ENCODE measurements at places on chromosomes 3 and 15.

- no peak for DNase-seq
Observed at GRCh38 chr15:71773206-71773859, 37.0 kb upstream of the NR2E3 start.

GRCh38 chr3:88038566-88038965 is 20.2 kb downstream of the CGGBP1 start:
- DNase-seq, result no peak

DNA sequence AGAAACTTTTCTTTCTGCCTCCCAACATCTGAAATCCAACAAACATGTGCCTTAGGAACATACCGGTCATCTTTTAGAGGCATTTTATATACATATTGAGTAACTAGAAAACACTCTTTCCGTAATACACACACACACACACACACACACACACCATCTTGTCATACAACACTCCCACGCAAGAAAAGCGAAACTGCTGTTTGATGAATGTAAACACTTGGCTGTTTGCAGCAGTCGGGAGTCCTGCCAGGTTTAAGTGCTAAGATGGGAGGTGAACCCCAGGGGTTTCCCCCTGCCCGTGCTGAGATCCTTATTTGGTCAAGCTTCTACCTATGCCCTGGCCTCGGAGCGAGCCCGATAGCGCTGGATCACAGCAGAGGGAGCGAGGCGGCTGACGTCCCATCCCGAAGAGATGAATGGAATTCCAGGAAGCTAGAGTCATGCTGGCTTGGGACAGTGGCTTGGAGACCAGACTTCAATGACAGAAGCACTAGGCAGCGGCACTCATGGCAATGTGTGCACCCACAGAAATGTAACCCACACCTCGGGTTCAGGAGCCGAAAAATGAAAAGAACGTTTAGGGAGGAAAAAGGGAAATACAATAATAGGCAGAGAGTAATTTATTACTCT is 1.3 kb upstream of the THBS1 start:
- no peak for DNase-seq

DNA sequence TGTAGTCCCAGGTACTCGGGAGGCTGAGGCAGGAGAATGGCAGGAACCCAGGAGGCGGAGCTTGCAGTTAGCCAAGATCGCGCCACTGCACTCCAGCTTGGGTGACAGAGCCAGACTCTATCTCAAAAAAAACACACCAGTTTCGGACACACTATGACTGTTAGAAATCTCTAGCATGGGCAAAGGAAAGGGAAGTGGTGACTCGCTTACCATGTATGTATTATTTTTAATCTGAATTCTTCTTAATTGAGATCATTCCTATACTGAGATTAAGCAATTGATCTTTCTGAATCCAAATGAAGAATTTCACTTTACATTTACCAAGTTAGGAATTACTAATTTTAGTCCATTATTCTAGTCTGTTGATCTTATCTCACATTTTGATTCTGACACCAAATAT is 459.2 kb upstream of the ALCAM start:
- DNase-seq, result no peak

DNA sequence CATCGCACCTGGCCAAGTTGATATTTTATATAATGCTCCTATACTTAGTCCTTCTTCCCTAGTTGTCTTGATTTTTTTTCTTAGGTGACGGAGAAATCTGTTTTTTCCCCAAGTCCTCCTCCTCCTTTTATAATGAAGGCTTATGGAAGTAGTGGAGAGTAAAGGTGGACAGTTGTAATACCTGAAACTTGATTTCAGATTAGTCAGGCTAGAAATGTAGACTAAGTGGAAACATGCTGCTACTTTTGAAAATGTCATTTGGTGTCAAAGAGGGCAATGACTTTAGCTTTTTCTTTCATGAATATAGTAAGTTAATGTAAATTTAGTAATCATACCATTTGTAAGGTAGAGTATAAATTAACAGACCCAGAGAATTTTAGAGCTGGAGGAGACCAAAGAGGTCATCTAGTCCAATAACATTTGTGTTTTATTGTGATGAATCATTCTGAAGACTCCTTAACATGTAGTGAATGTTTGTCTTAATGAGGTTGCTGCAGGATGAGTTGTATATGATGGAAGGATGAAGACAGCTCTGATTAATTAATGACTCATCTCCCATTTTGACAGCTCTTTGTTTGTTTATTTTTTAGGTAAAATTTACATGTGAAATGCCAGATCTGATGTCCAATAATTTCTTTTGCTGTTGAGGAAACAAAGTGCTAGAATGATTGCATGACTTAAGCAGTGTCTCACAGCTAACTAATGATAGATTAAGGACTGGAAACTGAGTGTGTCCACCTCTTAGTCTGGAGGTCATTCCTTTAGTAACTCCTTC is 8.7 kb downstream of the CTDSPL2 start:
- no peak for DNase-seq

DNA sequence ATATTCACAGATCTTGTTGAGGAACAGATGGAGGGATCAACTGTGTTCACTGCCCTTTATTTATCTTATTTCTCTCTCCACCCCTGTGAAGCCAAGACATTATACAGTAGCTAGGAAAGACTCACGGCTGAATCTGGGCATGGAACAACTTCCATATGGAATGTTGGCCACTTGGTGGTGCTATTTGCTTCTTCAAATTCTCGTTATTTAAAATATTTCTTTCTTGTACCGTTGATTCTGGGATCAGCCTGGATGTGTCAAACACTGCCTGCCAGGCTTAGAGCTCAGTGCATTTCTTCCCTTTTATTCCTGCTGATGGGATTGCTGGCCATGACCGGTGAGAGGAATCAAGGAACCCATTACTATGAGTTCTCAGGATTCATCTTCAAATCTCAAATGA is 17.5 kb upstream of the GASK1A start:
- DNase-seq, result no peak

DNA sequence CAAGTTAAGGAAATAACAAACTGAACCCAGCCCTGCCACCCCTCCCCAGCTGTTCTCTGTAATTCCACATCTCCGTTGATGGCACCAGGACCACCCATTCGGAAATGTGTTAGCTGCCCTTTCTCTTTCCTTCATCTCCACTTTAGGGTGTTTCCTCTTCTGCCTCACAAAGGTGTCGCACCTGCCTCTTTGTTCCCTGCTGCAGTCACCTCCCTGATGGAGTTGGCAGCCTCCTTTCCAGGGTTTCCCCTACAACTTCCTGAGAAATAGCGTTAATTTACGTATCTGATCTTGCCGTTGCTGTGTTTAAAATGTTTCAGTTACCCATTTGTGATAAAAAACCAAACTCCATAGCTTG is 57.3 kb downstream of the GPR171 start:
- DNase-seq, result no peak

DNA sequence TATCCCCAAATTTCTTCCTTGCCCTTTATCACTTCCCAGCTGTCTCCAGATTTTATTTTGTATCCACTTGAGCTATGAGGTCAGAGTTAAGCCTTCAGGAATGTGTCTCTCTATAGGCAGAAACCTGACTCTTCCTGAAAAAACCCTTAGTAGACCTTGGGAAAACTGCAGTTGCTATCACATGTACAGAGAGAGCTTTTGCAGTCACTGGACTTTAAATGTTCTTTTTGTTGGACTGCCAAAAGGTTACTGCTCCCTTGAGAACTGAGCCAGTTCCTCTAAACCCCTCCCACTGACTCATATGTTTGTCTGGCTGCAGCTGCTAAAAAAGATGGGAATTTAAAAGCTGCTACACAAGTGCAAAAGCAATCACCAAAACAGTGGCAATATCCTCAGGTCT is 169.1 kb upstream of the CCDC54 start:
- no peak for DNase-seq

DNA sequence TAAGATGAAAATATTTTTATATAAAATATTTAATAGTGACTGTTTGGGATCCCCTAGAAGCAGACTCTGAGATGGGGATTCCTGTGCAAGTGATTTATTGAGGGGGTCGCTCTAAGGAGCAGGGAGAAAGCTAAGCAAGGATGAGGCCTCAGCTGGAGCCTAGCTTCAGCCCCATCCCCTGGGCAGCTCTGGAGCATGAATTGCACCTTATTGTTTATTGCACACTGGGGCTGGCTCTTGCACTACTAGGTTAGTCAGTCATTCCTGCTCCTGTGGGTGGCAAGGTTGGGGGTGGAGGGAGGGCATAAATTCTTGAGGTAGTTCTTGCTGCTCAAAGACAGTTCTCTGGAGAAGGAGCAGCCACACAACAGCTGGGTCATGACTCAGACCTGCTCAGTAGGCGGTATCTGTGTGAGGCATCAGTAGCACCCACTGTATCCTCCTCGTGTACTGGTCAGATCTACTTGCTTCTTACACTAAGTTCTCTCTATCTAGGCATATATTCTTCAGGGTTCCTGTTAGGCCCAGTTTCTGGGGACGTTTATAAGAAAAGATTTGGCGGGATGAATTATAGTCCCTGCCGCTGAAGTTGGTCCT is 27.2 kb upstream of the TNFSF10 start:
- peak; percentile 32 for DNase-seq

- no peak for DNase-seq
Observed at GRCh38 chr3:11335056-11335608, 62.9 kb downstream of the ATG7 start.

DNA sequence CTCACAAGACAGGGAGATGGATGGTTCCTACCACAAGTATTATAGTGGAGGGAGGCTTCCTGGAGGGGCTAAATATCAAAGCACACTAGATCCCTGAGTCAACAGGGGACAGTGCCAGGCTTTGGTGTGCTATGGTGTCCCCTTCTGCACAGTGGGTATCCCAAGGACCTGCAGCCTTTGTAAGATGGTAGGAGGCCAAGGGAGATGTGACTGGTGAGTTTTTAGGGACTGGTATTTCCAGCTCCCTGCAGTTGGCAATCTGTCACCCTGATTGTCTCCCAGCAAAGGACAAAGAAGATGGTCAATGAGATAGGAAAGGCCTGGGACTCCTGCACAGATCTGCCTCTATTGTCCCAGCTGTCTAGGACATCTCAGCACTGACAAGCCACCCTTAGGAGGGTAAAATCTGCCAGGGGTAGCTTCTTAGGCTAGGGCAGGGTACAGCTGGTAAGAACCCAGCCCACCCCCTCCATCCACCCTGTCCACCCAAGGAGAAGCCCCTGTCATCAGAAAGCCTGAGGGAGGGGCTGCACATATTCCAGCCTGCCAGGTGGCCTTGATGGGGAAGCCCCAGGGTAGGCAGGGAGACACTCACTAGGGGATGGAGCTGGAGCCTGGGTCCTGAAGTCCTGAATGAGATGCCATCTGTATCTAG is 631 bp downstream of the CYP1A1 start:
- no peak for DNase-seq

DNA sequence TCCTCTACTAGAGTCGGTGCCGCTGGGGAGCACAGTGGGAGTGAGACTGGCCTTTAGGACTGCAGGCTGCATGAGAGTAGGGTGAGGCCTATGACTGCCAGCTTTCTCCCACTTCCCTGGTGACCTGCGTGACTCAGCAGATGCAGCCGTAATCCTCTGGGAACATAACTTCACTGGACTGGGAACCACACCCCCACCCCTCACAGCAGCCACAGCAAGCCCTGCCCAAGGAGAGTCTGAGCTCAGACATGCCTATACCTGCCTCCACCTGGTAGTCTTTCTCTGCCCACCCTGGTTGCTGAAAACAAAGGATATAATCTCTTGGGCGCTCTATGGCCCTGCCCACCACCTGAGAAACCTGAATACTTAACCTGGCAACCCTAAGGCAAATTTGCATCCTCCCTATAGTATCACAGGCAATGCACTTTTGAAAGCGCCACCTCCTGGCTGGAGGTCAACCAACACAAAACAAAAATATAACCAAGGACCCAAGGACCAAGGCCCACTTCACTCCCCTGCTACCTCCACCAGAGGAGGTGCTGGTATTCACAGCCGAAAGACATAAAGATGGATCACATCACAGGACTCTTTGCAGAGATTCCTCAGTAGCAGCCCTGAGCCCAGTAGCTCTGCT is 308.9 kb downstream of the CTNNB1 start:
- DNase-seq, result no peak

DNA sequence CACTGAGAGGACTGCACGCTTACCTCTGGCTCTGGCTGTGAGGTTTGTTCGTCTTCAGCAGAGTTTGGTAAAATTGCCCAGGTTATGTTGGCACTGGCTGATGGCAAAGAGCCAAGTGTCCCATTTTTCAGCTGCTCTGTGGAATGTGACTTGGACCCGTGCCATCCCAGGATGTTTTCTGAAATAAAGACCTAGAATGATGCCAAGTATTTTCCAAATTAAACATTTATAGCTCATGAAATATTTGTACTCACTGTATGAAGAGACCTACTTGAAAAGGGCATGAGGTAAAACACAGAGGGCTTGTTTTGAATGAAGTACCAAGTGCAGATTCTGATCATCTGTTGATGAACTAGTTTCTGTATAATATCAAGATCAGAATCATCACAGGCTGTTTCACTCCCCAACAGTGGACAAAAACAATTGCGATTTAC is 200.5 kb downstream of the STT3B start:
- DNase-seq, result no peak

DNA sequence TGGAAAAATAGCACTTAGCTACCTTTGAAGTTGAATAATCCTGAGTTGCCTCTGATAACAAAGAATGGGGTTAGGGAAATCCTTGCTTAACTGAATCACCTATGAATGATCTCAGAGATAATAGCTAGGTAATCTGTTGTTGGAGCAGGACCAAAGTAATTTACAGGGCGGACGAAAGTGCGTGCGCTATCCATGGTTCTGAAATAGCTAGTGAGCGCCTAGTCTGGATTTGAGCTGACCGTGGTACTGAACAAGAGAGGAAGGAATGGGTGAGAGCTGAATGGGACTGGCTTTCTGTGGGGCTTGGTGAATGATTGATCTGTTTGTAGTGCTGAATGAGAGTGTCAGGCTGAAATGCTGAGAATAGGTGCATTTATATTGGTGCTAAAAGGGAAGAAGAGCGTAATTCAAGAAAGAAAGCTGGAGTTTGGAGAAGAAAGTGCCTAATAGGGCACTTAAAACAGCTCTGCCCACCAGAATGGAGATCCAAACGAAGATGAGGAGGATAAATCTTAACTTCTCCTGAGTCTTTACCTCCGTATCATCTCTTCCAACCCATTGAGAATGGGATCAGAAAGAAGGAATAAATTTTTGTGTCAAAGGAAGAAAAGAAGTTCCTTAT is 10.1 kb downstream of the SCN10A start:
- no peak for DNase-seq

GRCh38 chr3:180457225-180457624 is 144.7 kb upstream of the TTC14 start:
- DNase-seq, result no peak

All from stimulated activated CD8-positive, alpha-beta memory T cell treated with anti-CD3 and anti-CD28 coated beads, Interleukin-2, amount 100 ng/mL, for 1 hour (primary cell).